HL-60 (cell line): ENCODE measurements at places on chromosomes 2 and 18.

DNA sequence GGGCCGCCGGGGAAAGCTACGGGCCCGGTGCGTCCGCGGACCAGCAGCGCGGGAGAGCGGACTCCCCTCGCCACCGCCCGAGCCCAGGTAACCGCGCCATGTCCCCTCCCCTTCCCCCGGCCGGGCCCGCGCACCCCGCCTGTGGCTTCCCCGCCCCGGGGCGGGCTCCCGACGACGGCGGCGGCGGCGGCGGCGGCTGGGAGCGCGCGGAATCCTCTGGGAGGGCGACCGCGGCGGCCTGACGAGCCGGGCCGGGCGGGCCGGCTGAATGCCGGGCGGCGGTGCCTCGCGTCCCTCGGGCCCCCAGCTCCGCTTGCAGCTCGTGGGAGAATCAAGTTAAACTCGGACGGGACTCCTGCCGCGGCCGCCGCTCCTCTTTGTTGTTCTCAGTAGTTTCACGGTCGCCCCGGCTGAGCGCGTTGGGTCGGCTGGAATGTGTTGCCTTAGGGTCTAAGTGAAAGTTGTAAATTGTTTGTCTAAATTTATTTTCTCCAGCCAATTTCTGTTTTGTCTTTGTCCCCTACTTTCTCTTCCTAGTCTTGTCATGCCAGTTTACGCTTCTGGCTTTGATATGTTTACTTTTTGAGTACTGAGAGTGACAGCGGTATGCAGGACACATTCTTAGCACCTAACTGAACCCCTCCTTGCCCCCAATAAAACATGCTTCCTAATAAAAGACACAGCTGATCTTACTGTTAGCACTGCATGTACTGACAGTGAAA, 685 bp downstream of the SMAD4 start:
- peak; percentile 67 for DNase-seq

GRCh38 chr2:120641366-120641771, 94.3 kb upstream of the GLI2 start:
- no peak for DNase-seq

DNA sequence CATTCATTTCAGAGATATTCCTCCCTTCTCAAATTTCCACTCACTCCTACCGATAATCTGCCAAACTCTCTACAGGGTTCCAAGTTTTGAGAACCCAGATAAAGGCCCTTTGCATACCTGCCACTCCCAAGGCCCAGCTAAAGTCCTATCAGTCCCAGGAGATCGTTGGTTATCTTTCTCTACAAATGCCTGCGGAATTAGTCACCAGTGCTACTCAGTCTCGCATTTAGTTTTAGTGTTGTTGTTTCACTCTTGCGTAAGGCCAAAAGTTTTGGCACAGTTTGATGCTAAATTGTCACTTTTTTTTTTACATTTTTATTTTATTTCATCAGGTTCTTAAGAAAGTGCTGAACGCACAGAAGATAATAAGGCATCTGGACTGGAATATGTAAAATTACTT, 29.2 kb upstream of the SETBP1 start:
- no peak for DNase-seq

DNA sequence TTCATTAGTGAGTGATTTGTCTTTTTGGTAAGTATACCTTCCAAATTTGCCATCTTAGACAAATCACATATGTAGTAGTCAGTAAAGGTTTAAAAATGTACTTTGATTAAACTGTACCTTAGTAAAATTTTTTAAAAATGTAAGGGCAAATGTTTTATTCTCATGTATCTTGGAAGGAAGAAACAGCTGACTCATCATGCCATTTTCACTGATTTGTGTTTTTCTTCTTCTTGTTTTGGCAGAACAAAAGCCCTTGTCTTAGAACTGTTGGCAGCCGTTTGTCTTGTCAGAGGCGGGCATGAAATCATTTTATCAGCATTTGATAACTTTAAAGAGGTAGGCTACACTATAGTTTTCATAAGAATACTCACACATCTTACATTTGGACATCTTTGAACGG, 136.5 kb downstream of the PRPF40A start:
- DNase-seq: no peak

DNA sequence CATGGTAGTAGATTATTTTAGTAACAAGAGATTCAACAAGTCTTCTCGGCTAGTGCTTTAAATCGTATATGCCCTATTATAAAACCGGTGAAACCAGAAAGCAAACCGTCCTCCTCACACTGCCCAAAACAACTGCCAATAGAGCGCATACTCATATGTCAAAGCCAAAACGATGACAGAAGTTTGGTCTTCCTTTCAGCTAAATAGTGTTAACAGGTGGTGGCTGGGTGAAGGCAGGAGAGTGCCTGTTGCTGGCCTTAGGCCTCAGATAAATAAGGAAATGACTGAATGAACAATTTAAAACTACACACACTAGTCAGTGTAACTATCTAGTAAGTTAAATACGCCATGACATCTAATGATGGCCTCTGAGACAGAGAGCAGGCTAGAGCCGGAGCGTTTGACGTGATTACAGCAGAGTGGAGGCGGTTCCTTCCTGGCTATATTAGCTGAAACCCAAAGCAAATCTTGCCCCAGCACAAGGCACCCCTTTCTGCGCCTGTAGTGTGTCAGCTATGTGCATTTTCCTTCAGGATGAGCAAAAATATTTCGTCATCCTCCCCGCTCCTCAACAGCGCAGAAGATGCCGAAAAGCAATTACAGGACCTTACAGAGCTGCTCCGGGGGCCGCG, 1.6 kb downstream of the LONRF2 start:
- no peak for DNase-seq

DNA sequence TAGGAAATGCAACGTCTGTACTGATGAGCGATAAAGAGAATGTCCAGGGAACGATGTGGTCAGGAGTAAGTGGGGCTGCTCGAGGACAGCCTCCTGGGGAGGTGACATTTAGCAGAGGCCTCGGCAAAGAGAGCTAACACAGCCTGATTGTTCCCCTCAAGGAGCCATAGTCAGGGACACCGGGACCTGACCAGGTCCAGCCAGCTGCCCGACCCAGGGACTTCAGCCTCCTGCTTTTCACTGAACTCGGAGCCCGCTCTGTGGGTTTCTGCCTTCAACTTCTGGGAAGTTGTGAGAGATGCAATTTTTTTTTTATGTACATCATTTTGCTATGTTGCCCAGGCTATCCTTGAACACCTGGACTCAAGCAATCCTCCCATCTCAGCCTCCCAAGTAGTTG, 10.1 kb downstream of the NEU2 start:
- no peak for DNase-seq

GRCh38 chr2:136149011-136149410, 31.1 kb upstream of the CXCR4 start:
- DNase-seq: no peak

DNA sequence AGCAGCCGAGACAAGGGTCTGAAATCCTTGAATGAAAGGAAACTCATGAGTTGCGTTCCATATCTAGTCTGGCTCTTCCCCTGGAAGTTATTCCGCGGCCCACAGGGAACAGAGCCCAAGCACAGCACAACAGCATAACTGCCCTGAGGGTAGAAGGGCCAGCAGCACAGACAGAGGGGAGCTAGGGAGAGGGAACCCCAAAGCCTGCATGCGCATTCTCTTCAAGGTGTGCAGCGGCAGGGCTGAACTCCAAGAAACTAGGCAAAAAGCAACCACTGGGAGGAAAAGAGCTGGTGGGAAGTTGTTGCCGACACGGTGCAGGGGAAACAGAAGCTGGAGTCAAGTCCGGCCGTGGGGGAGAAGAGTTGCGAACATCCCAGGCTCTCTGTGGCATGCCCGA, 11.8 kb downstream of the GPR148 start:
- DNase-seq: no peak

- DNase-seq: no peak
Measured at GRCh38 chr2:19256121-19256601, 102.3 kb downstream of the OSR1 start.

DNA sequence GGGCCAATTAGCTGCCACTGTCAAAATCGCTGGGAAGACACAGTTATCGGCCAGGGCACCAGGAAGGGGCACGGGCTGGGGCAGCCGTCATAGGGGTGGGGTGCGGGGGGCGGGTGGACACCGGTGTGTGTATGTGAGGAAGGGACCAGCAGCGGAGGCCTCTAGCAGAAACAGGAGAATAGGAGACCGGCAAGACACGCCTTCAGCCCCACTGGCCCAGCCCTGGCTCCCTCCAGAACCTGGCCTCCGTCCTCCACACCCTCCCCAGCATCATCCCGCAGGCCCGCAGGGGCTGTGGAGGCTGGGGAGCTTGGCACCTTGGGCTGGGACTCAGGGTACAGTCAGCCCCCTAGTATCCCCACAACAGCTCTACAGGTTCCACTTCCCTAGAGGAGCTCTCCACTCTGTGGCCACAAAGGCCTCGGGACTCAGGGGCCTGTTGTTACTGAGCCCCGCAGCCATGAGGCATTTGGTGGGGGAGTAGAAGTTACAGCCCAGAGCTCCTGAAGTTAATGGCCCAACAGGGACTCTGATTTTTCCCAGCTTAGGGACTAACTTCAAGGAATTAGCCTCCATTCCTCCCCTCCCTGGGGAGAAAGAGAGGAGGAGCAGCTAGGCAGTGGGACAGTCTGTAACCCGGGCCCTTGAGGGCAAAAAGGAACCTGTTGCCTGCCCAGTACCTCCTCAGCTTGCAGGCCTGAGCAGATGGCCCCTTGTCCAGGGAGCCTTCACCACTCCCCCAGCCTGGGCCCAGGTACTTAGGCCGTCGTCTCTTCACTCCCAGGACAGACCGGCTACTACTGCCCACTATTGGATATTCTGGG, 19.9 kb downstream of the SH2D6 start:
- DNase-seq: no peak

DNA sequence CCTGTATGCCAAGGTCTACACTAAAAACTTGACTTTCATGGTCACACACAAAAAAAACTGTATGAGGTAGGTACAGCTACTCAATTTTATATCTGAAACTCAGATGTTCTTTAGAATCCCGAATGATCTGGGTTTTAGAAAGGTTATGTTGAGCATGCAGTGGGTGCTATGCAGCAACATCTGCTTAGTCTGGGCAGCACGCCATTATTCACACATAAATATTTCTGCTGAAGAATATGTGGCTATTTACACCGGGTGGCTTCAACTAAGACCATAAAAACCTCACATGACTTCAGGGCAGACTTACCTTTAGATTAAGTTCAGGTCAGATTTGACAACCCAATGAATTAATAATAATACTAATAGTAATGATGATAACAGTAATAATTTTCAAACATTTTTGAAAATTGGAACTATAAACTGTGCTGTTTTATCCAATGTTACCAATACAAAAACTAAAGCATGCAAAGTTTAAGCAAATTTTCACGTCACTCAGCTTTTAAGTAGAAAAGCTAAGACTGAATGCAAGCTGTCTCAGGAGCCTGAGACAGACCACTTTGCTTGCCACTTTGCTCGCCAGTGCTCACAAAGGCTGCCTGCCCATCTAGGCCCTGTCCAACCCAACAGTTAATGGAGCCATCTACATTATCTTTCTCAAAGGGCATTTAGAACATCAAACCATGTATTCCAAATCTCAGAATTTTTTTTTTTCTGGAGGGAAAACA, 292.0 kb downstream of the CNTNAP5 start:
- no peak for DNase-seq

- DNase-seq: no peak
Measured at GRCh38 chr18:57214976-57215375, 68.1 kb downstream of the BOD1L2 start.

GRCh38 chr2:72719416-72719815, 106.4 kb downstream of the EXOC6B start:
- DNase-seq: no peak

DNA sequence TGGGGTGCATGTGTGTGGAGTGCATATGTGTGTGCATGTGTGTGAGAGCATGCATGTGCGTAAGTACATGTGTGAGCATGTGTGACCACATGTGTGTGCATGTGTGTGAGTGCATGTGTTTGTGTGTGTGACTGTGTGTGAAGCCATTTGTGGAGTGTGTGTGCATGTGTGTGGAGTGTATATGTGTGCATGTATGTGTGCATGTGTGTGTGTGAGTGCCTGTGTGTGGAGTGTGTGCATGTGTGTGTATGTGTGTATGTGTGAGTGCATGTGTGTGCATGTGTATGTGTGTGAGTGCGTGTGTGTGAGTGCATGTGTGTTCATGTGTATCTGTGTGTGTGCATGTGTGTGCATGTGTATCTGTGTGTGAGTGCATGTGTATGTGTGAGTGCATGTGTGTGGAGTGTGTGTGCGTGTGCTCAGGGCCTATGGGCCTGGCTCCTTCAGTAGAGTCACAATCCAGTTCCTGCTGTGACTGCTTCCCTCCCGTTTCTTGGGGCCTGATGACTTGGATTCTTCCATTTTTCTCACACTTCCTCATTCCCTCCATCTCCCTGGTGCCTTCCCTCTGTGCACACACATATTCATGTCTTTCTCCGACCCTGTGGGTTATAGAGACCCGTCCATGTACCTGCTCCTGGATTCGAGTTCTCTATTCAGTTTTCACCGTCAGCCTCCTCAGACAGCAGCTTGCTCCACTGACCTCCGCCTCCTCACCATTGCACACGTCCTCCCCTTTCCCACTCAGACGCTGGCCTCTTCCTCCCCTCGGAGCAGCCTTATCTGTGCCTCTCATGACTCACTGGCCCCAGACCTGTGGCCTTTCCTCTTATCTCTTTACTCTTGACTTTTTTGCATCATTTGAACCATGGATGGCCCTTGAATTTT, 25.2 kb downstream of the TOGARAM2 start:
- no peak for DNase-seq

GRCh38 chr2:128402911-128403670, 84.4 kb upstream of the HS6ST1 start:
- DNase-seq: no peak

DNA sequence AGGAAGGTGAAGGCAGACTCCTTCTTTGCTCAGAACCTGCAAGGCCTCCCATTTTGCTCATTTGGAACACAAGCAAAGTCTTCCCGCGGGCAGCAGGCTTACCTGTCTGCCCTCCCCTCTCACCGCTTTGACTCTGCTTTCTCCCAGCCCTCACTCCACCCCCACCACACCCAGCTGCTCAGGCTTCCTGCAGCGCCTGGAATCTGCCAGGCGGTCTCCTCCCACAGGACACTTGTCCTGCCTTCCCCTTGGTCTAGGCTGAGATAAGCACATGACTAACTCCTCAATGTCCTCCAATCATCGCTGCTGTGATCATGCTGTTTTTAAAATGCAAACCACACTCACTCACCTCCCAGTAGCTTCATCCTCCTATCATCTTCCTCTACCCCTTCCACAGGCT, 430.0 kb downstream of the ZNF516 start:
- no peak for DNase-seq

GRCh38 chr2:157875641-157876065, 477 bp downstream of the ACVR1 start:
- DNase-seq: no peak

- DNase-seq: no peak
Measured at GRCh38 chr2:132636346-132636745, 33.7 kb downstream of the LYPD1 start.

DNA sequence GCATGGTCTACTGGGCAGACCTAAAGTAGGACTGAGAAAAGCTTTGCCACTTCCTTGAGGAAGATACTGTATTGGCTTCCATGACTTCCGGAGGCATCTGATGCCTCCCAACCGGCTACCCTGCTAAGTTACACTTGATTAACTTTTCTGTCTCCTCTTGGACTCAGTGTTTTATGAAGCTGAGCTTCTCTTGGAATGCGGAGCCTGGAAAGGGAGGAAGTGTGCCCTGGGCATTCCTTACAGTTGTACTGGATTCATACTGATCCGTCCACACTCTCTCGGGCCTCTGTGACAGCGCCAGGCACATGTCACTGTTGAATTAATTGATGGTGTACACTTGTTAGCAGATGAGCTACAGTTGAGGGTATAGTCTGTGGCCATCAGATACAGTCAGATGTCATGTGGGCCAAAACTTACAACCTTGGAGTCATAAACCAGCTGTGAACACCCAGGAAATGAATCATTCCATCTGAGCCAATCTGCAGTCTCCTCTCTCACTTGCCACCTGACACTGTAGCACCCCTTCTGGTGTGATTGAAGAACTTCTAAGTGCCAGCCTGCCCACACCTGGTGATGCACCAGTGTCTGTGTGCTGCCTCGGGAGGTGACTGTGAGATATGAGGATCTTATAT, 122.5 kb downstream of the FHOD3 start:
- DNase-seq: no peak
